ENCODE measurements at places on chromosomes 5 and 9.

- no peak for DNase-seq
These were observed 14.7 kb downstream of the ISL1 start for GRCh38 chr5:51397996-51398395.

GRCh38 chr9:127728808-127729207 is 6.3 kb downstream of the TOR2A start:
- no peak for DNase-seq

DNA sequence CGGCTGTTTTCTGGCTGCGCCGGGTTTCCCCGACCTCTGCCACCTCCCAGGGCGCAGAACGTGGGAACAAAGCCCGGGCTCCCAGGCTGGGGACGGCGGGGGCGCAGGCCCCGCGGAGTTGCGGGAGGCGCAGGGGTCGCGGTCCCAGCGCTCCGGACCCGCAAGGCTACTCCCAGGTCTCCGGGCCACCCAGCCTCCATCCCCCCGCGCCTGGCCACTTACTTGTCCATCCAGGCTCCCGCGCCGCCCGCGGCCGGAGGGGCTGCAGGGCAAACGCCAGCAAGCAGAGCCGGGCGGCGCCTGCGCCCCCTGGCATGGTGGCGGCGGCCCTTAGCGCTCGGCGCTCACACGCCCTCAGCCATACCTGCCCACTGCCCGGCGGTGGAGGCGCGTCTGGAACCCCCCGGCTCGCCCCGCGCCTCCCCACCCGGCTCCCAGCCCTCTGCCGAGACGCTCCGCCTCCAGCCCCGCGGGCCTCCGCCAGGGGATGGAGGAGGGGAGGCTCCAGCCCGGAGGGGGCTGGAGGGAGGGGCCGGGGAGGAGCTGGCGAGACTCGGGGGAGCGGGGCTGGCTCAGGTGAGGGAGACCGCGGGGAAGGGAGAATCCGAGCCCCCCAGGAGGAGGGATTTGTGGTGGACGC is at the start of gene ADAM19:
Gene ADAM19 (minus strand): TSS at position 395 of the 640 bp plus-strand sequence. CDS start 79 bp downstream, at position 316.
- peak; percentile 69 for DNase-seq

DNA sequence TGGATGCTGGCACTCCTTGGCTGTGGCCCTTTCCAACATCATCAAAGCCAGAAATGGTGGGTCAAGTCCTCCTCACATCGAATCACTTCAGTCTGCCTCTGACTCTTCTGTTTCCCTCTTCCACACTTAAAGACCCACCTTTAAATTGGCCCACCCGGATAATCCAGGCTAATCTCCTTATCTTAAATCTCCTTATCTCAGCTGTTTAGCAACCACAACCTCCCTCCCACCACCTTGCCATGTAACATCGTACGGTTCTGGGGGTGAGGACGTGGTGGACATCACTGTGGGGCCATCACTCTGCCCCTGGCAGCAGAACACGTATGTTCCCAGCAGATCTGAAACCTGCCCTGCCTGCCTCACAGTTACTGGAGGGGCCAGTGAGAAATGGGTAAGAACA is 11.5 kb downstream of the IGFBPL1 start:
- no peak for DNase-seq

DNA sequence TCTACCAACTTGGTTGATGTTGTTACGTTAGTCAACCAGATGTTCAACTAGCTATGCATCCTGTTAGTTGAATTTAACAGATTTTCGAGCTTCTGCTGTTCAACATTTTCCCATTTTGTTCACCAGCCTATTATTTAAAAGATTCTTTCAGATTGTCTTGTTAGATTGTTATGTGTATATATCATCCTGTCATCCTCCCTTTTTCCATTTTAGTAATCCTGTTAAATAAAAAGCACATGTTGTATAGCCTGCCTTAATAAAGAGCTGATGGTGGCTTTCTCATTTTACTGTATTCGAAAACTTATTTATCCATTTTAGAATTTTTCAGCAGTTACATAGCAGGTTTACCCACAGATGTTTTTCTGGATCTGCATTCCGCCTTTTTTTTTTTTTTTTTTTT is 4.3 kb downstream of the TMEFF1 start:
- DNase-seq: no peak

DNA sequence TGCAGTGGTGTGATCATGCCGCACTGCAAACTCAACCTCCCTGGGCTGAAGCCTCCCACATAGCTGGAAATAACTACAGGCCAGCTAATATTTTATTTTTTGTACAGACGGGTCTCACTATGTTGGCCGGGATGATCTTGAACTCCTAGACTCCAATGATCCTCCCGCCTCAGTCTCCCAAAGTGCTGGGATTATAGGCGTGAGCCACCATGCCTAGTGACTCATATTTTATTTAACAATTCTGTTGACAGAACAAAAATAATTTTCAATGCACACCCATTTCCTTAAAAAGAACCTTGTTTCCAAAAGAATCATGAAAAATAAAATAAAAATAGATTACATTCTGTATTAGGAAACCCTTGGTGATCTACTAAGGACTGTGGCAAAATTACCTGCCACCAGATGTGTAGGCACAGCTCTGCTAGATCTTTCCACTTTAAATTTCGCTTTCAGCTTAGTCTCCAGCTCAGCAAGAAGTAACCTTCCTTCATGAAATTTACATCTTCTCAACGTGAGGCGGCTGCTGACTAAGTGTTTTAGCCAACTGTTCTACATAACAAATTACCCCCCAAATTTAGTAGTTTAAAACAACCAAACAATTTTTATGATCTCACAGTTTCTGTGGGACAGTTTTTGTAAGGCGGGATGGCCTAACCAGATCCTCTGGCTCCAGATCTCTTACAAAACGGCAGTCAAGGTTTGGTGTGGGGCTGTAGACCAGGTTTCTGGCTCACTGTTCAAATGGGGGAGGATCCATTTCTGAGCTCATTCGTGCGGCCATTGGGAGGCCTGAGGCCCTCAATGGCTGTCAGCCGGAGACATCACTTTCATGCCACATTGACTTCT is 32.6 kb upstream of the GOLPH3 start:
- DNase-seq: no peak

- DNase-seq: no peak
These were observed 290.5 kb downstream of the DOCK8 start for GRCh38 chr9:504921-505740.

DNA sequence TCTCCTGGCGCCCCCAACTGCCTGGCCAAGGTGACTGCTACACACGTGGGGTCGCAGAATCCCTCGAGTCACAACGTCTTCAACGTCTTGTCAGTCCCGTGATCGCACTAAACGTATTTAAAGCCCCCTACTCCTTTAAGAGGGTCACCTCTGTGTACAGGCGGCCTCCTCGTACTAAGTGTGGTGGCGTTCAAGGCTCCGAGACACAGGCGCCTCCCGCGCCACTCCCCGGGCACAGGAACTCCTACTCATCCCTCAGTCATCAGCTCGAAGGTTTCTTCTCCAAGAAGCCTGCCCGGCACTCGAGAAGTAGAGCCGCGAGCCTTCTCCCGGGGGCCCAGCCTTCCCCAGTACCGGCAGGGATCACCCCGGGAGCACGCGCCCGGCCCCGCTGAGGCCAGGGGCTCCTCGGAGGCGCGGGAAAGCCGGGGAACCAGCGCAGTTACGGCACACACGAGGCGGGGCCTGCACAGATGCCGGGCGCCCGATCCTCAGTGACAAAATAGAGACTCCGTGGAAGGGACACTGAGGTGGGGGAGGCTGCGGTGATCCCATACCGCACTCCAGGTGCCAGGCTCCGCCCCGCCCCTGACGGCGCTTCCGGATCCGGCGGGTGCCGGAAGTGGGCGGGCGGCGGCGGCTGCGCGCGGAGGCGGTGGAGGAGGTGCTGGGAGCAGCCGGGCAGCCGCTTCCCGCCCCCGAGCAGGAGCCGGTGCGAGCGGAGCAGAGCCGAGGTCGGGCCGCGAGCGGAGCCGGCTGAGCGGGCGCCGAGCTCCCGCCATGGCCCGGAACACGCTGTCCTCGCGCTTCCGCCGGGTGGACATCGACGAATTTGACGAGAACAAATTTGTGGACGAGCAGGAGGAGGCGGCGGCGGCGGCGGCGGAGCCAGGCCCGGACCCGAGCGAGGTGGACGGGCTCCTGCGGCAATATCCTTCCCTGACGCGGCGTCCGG is 6.9 kb downstream of the ARPC5L start:
- DNase-seq: peak; percentile 83

GRCh38 chr9:106085479-106085878 is 391.1 kb downstream of the TMEM38B start:
- DNase-seq: no peak

DNA sequence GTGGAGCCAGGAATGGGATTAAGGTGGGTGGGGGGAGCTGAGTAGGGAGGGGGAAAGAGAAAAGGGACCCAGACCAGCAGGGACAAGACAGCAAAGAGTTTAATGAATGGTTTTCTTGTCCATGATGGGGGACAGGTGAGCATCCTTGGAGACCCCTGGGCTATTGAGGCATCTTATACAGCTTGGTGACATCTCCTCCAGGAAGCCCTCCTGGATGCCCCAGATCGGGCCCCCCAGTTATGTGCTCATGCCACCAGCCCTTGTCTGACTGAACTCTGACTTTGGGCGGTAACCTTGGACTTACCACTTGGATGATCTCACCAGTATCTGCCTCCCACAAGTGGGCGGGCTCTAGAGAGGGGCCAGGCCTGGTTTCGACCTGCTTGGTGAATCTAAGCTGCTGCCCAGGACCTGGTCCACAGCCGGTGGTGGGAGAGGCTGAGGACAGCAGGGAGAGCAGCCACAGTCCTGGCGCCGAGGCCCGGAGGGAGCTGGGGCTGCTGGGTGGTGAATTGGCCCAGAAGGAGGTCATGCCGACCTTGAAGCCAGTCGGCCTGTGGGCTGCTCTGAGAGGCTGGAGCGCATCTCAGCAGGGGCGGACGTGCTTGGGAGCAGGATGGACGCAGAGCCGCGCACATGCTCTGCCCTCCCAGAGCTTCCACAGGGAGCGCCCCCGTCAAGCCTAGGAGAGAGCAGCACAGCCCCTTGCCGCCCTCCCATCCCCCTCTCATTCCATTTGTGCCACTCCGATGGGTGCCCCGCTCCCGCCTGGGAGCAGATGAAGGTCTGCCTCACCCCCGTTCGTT is 36.2 kb downstream of the UNC5A start:
- DNase-seq: no peak

DNA sequence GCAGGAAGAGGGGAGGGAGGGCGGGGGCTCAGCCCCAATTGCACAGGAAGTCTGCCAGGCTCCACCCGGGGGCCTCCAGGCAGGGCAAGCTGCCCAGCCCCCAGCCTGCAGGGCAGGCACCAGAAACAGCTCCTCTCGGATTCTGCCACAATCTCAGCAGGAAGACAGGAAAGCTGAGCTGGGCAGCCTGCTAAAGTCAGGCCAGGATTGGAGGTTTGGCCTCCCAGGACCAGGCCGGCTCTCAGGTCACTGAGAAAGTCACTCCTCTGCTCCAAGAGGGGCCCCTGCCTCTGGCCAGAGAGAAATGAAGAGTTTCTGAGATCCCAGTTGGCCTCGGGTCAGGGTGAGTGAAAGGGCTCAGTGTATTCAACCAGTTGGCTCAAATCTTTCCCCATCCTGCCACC is 54.6 kb upstream of the STXBP1 start:
- no peak for DNase-seq

DNA sequence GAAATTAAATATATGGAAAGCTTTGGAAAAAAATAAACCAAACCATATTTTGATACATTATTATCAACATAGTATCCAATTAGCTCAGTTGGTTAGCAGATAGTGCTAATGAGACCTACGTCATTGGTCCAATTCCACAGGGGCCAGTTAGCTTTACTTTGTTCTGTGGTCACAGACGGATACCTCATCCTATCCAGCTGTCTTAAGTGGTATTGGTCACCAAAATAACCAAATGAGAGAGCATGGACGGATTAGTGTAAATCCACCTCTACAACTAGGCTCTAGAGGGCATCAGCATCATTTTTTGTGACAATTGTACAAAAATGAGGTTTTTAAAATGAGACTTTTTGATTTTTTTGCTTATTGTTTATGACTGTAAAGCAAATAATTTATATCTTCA is 364.2 kb downstream of the KIAA0825 start:
- DNase-seq: no peak

DNA sequence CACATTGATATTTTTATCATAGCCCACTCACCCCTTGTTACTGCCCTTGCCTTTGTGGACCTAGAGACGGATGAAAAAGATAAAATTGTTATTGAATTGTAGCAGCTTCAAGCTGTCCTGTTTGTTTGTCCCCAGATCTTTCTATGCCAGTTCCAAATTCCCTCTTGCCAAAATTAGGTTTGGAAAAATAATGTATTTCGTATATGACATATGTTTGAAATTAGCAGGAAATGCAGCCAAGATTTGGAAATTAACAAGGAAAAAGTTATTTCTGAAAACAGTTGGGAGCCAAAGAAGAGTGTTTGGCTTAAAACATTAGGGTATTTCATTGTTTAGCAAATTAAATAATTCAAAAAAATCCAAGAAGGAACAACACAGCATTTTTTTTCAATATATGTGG is 33.5 kb downstream of the SPATA31D1 start:
- DNase-seq: no peak

DNA sequence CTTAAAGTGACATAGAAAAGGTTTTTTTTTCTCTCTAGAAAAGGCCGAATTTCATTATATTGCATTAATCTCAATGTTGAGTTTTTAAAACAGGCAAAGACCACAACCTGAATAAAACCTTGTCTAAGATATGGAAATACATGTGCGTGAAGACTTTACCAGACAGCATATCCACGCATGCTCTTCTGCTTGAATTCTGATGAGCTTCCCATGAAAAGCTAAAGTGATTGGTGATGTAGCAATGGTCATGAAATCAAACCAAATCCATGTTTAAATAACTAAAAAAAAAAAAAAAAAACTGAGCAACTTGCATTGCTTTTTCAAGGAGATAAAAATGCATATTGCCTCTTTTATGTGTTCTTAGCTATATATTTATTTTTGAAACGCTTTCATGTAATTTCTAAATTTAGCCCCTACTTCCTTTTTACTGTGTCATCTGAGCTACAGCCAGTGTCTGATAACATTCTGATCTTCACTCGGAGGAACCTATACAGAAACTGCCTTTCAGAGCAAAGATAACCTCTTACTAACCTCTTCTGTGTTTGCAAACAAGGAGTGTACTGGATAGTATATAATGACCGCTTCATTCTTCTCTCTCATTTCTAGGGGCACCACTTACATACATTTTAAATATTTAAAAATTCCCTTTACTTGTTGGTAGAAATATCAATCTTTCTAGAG is 179.1 kb upstream of the GNA14 start:
- no peak for DNase-seq

GRCh38 chr9:90767523-90768100 is 34.0 kb upstream of the SYK start:
- DNase-seq: no peak

- DNase-seq: no peak
These were observed 10.9 kb downstream of the DNLZ start for GRCh38 chr9:136352682-136353081.
